Right forelimb (tissue), 1 donor: ENCODE measurements at places on chromosomes 11 and 22.

- peak; percentile 44 for DNase-seq
Measured at GRCh38 chr11:77082838-77083565, 16.2 kb downstream of the CAPN5 start.

DNA sequence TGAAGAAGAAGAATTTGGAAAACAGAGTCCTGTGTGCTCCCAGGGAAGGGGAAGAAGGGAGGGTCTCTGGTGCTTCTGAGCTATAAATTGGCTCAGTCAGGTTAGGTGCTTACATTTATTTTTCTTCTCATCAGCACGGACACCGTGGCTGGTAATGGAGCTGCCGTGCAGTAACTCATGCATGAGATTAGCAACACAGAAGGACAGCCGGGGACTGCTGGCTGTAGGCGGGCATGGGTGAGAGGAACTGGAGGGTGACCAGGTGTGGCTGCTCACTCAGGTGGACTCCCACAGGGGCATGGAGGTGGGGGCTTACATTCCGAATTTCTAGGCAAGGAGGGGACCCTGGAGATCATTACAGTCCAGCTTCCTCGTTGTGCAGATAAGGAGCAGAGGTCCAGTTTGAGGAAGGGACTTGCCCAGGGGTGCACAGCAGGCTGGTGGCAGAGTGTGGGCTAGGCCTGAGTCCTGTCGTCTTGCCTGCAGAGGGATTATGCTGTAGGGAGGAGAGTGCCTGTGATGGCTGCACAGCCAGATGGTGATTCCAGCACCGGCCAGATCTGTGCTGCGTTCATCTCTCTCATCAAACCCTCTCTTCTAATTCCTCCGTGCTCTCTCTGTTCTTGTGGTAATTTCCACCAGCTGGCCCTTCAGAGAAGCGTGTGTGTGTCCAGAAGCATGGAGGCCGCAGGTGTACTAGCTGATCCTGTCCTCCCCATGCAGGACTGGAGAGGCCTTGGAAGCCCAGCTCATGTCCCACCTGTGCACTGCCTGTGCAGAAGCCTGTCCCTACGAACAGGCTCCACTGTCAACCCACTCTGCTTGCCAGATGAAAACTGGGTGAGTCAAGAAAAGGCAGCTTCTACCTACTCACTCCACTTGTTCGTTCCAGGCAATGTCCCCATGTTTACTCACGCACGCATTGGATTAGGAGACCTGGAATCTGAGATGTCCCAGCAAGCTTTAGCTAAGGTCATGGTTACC is 78.9 kb downstream of the NTM start:
- DNase-seq: no peak

DNA sequence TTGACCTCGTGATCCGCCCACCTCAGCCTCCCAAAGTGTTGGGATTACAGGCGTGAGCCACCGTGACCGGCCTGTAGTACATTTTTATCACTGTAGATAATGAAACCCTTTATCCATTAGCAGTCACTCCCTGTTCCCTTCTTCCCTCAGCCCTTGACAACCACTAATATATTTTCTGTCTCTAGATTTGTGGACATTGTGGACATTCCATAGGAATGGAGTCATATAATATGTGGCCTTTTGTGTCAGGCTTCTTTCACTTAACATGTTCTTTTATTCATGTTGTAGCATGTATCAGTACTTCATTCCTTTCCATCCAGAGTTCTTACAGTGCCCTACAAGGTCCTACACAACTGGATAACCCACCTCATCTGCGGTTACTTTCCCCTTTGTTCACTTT is 30.5 kb downstream of the RRM1 start:
- no peak for DNase-seq

GRCh38 chr11:114154271-114155047 is 94.9 kb downstream of the ZBTB16 start:
- no peak for DNase-seq

- no peak for DNase-seq
Measured at GRCh38 chr11:10627816-10628215, 59.4 kb upstream of the LYVE1 start.

- no peak for DNase-seq
Measured at GRCh38 chr11:113385749-113386148, 1.8 kb upstream of the ANKK1 start.

DNA sequence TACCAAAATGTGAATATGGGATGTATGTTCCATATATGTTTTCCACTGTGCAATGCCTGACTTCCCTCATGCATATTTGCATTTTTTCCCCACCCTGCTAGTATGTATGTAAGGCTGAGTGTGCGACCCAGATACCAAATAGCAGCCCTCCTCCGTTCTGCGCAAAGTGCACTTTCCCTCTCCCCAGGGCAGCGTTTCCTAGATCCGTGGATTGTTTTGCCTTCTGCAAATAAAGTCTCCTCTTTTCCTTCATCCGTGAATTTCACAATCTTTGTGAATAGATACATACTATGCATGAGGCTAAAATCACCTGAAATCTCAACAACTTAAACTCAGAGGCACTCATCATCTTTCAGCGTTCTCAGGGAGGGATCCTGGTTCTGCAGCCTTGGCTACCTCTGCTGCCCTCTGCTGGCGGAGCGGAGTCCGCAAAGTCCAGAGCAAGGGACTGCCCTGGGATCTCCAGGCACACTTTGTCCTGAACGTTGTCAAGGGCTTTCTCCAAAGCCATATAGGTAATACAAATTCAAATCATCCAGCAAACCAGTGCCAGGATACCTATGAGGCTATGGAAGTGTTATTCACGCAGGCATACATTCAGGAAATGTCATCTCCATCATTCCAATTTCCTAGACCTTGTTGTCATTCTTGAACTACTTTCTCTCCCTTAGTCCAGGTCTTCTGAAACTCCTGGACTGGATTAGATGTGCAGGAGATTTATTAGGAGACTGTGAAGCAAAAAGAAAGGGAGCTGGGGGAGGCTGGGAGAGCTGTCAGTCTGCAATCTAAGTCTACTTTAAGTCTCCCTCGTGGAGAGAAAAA is 53.1 kb downstream of the CNTF start:
- peak; percentile 76 for DNase-seq

DNA sequence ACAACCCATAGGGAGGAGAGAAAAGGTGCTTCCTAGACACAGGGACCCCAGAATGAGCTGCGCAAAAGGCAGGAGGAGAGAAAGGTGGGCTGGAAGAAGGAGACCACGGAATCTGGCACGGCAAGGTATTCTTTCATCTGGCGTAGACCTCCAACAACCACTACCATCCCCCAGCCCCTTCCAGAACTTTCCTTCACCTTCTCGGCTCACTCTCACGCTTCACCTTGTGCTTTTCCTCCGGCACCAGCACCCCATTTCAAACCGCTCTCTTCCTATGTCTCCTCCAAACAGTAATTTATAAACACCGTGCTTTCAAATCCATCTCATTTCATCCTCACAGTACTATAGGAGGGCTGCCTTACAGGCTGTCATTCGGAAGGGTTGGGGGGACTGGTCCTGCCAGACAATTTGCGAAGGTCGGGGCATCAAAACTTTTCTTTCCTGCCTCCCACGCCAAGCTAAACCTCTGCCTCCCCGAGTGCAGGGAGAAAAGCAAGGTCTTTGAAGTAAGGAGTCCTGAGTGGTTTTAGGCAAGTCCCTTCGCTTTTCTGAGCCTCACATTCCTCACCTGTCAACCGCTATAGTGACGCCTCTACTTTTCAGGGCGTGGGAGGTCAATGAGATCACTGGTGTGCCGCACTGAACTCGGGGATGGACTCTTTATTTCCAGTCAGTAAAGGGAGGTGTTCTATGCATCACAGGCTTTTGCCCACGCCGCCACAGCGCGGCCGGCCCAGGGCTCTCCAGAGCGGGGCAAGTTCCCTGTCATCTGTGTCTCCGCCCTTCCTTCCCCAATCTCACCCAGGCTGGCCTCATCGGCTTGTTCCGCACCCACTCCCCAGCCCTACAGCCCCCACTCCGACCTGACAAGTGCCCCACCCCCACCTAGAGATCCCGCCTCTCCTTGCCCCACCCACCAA is 800 bp downstream of the KCTD21 start:
- DNase-seq: no peak
